ENCODE measurements at places on chromosomes 2 and 18. TPM values are rescaled to one million over a fixed set of nuclear protein-coding genes. Genes with fewer than 3 reads are reported as not detected.
A peak's percentile ranks its signal among the peaks of the same experiment; 100 is the strongest.

DNA sequence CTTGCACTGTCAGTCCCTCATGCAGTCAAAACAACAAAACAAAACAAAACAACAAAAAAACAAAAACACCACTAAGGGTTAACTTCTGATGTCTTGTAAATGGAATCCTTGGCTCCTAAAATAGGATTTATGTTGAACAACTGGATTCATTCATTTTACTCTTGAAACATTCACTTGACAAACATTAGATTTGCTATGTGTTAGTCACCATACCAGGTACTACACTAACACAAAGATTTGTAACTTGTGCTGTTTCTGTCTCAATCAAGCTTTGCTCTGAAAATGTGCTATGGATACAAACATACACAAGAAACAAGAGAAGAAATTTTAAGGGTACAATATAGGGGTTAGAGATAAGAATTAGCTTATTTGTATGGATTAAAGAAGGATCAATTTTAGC lies 812.8 kb downstream of the LRP1B start:
- DNase-seq = peak; percentile 46
- no peak overlapping the region for H3K4me3 ChIP-seq
- H3K4me1 ChIP-seq = peaks cover 5% of the 10 kb centered on the region
- no peak overlapping the region for H3K27ac ChIP-seq

DNA sequence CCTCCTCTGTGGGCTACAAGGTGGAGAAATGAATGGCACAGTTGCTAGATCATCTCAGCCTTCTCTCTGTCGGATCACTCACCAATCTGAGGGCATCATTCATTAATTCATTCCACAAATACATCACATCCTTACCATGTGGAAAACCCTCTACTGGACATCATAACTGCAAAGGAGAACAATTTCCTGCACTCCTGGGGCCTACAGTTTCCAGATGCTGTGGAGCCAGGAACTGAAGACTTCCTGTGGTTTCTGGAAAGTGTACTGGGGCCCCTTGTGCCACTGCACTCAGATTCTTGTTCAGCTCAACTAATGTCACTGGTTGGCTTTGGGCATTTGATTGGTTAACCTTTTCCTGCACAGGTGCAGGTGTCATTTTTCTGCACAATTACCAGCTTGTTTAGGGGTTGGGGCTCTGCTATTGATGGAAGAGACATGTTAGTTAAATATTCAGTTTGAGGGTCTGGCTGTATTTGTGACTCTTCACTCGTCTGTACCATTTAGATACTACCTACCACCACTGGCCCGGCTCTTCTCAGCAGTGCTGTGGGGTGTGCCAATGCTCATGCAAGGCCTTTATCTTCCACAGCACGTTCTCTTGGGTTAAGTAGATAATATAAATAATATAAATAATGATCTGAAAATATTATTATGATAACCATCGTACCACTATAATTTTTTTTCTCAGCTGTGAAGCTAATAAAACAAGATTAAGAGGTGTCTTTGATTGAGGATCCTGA lies 427.3 kb downstream of the TSN start:
- no peaks in the 10 kb centered on the region for H3K36me3 ChIP-seq
- H3K4me1 ChIP-seq = peaks cover 5% of the 10 kb centered on the region
- H3K27me3 ChIP-seq = no peaks in the 10 kb centered on the region
- no peak overlapping the region for H3K27ac ChIP-seq
- no peak overlapping the region for H3K4me3 ChIP-seq

DNA sequence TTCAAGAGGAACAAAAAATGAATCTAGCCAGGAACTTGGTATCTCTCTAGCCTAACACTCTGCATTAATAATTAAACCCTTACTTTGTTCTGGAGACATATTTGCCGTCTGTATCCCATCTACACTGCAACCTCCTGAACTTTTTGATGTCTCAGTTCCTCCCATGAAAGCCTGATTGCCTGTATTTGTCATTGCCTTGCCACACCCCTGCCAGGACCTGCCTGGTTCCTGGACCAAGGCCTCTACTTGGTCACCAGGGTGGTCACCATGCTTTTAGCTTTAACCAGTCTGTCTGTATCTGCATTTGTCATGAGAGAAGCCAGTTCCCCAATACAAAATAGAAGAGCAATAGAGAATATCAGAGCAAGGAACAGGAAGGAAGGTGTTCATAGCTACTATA lies 58.8 kb upstream of the NOL4 start:
- no peak overlapping the region for H3K27ac ChIP-seq
- no peak overlapping the region for H3K4me3 ChIP-seq
- no peaks in the 10 kb centered on the region for H3K4me1 ChIP-seq
- no peak for DNase-seq
- no peaks in the 10 kb centered on the region for H3K36me3 ChIP-seq

RND3 gene
- total RNA-seq = 145 TPM

GRCh38 chr18:24491927-24492834 lies 31.7 kb downstream of the HRH4 start:
- no peaks in the 10 kb centered on the region for H3K36me3 ChIP-seq
- H3K4me1 ChIP-seq = peaks cover 3% of the 10 kb centered on the region
- no peak overlapping the region for H3K27ac ChIP-seq
- peaks cover 25% of the 10 kb centered on the region for H3K27me3 ChIP-seq
- no peak for DNase-seq

DNA sequence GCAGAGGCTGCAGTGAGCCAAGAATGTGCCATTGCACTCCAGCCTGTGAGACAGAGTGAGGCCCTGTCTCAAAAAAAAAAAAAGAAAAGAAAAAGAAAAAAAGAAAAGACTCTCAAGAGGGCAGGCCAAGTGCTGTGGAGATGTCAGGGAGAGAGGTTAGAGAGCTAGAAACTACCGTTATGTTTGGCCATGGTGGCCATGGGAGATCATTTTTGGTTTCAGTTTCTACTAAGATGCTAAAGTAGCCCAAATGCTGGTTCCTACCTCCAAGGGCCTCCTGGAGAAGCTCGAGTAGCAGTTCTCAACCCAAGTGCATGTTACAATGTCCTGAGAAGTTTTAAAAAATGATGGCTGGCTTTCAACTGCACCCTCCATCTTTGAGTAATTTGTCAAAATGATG lies 47.4 kb upstream of the TCF4 start:
- no peak for DNase-seq
- no peaks in the 10 kb centered on the region for H3K27me3 ChIP-seq
- no peaks in the 10 kb centered on the region for H3K36me3 ChIP-seq
- no peak overlapping the region for H3K27ac ChIP-seq
- no peaks in the 10 kb centered on the region for H3K4me1 ChIP-seq

- peaks cover 3% of the 10 kb centered on the region for H3K4me1 ChIP-seq
- no peak overlapping the region for H3K27ac ChIP-seq
- H3K4me3 ChIP-seq = no peak overlapping the region
- peaks cover 3% of the 10 kb centered on the region for H3K27me3 ChIP-seq
These were observed 92.8 kb upstream of the TGFA start for GRCh38 chr2:70646420-70646818.

GRCh38 chr2:239721991-239722759 lies 303.0 kb downstream of the NDUFA10 start:
- DNase-seq = no peak
- no peaks in the 10 kb centered on the region for H3K4me1 ChIP-seq
- H3K36me3 ChIP-seq = no peaks in the 10 kb centered on the region
- H3K4me3 ChIP-seq = no peak overlapping the region

DNA sequence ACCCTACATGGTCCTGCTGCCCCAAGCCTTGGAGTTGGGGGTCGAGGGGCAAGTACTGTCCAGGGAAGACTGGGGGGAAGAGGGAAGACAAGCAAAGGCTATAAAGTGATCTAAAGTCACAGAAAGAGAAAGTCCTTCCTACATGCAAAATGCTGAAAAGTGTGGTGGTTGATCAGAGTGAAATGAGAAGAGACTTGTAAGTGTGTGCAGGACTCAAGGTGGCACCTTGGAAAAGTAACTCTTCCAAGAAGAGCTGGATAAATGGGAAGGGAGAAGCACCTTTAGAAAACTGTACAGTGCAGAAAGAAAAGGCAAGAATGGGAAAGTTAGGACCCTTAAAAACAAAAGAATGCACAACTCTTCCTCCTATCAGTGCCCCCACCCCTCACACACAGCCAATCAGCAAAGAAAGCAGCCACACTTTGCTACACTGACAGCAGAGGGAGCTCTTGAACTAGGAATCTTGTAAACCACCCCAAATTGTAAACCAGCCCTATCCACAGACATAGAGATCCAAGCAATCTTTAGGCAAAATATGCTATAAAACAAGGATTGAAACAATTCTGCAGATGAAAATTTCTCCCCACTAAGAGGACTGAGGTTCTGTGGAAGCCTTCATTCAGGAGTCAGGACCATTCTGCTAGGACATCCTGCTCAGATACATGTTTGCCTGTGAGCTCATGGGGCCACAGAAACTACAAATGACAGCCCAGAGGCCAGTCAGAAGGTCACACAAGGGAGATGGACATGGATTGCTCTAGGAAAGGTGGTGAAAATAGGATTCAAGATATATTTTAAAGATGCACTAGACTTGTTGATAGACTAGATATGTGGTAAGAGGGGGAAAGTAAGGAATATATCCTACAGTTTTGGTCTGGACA lies 146.4 kb downstream of the FTCDNL1 start:
- H3K4me1 ChIP-seq = no peaks in the 10 kb centered on the region
- no peaks in the 10 kb centered on the region for H3K36me3 ChIP-seq
- H3K27me3 ChIP-seq = no peaks in the 10 kb centered on the region
- H3K4me3 ChIP-seq = no peak overlapping the region

DNA sequence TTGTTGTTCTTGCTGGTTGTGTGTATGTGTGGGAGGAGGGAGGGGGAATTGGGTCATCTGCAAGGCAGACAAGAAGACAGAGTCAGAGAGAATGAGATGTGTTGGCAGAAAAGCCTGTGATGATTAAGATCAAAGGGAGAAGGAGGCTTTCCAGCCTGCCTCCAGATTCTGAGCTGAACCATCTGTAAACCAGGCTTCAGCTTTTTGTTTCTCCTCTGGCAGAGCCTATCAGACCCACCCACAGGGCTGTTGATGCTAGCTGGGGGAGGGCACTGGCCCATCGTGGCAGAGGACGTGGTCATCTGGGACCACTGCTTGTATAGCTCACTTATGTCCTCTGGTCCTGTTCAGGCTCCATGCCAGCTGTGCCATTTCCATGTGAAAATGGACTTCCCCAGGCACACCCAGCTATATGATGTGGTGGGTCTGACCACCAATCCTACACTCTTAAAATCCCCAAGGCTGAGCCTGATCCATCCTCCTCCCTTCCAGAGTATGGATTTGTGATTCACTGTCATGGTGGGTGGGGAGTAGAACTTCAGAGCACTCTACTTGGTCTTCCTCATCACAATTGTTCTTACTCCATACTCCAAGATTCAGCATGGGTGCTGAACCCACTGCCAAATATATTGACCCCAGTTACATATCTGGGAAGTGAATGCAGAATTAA lies 27.8 kb upstream of the COL6A3 start:
- no peak overlapping the region for H3K4me3 ChIP-seq
- H3K4me1 ChIP-seq = peaks cover 15% of the 10 kb centered on the region
- H3K27me3 ChIP-seq = no peaks in the 10 kb centered on the region
- no peak overlapping the region for H3K27ac ChIP-seq

GRCh38 chr2:120469426-120469825 lies 123.5 kb downstream of the INHBB start:
- no peaks in the 10 kb centered on the region for H3K36me3 ChIP-seq
- H3K27ac ChIP-seq = peak overlapping the region; percentile 83
- no peak overlapping the region for H3K4me3 ChIP-seq
- H3K27me3 ChIP-seq = no peaks in the 10 kb centered on the region
- peaks cover 49% of the 10 kb centered on the region for H3K4me1 ChIP-seq

DNA sequence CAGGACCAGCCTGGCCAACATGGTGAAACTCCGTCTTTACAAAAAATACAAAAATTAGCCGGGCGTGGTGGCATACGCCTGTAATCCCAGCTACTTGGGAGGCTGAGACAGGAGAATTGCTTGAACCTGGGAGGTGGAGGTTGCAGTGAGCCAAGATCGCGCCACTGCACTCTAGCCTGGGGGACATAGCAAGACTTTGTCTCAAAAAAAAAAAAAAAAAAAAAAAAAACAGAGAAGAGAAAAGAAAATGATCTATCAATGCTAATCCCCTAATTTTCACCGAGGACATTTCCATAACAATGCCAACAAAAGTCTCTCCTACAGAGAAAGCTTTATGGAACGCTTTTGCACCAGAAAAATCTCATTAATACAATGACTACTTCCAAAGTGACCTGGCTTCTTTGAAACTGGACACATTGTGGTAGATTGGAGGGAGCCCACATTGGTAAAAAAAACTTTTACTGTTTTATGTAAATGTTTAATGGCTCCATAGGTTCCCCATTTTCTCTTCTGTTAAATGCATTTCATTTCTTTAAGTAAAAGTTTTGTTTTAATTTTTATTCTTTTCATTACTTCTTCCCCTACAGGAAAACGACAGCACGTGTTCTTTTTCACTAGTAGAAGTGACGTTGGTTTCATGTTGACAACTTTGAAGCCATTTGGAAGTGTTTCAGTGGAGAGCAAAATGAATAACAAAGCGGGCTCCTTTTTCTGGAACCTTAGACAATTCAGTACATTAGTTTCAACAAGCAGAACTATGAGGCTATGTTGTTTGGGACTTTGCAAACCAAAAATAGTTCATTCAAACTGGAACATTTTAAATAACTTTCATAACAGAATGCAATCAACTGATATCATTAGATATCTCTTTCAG lies 888 bp downstream of the FASTKD2 start:
- peaks cover 14% of the 10 kb centered on the region for H3K27me3 ChIP-seq
- no peak for DNase-seq
- H3K4me3 ChIP-seq = peak overlapping the region; percentile 100

DNA sequence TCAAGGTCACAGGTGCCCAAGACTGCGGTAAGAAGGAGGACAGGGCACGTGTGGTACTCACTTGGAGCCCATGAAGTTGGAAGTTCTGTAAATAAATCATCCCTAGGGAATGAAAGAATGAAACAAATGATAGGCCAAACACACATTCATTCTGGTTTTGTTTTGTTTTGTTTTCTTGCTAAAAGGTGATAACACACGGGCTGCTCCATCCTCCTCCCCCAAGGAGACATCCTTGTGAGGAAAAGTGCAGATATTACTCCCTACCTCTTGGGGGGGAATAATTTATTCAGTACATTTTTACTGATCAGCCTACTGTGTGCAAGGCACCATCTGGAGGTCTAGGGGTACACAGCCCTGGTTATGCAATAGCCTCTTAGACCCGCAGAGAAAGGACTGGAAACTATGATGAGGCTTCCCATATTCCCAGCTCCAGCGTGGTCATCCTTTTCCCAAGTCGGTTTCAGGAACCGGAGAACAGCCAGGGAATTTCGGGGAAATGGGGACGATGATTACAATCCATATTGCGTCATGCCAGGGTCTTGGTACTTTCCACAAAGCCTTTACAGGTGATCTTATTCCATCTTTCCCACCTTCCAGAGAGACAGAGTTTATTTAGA lies 6.3 kb downstream of the RAX start:
- no peaks in the 10 kb centered on the region for H3K36me3 ChIP-seq
- H3K4me3 ChIP-seq = no peak overlapping the region
- H3K4me1 ChIP-seq = peaks cover 9% of the 10 kb centered on the region
- DNase-seq = no peak
- H3K27me3 ChIP-seq = peaks cover 71% of the 10 kb centered on the region

CEP192 gene
- total RNA-seq = 32.6 TPM

- DNase-seq = no peak
- H3K4me3 ChIP-seq = no peak overlapping the region
- H3K27me3 ChIP-seq = no peaks in the 10 kb centered on the region
- H3K36me3 ChIP-seq = no peaks in the 10 kb centered on the region
- H3K27ac ChIP-seq = no peak overlapping the region
These were observed 147.2 kb downstream of the ETAA1 start for GRCh38 chr2:67544286-67544685.

GRCh38 chr18:31679791-31680432 lies 4.5 kb downstream of the B4GALT6 start:
- no peak for DNase-seq
- peaks cover 38% of the 10 kb centered on the region for H3K4me1 ChIP-seq
- peak overlapping the region; percentile 90 for H3K27ac ChIP-seq
- H3K27me3 ChIP-seq = no peaks in the 10 kb centered on the region
- H3K36me3 ChIP-seq = no peaks in the 10 kb centered on the region
- no peak overlapping the region for H3K4me3 ChIP-seq
